Esophagus squamous epithelium (tissue), 5 donors: ENCODE measurements at places on chromosomes 3 and 15.

DNA sequence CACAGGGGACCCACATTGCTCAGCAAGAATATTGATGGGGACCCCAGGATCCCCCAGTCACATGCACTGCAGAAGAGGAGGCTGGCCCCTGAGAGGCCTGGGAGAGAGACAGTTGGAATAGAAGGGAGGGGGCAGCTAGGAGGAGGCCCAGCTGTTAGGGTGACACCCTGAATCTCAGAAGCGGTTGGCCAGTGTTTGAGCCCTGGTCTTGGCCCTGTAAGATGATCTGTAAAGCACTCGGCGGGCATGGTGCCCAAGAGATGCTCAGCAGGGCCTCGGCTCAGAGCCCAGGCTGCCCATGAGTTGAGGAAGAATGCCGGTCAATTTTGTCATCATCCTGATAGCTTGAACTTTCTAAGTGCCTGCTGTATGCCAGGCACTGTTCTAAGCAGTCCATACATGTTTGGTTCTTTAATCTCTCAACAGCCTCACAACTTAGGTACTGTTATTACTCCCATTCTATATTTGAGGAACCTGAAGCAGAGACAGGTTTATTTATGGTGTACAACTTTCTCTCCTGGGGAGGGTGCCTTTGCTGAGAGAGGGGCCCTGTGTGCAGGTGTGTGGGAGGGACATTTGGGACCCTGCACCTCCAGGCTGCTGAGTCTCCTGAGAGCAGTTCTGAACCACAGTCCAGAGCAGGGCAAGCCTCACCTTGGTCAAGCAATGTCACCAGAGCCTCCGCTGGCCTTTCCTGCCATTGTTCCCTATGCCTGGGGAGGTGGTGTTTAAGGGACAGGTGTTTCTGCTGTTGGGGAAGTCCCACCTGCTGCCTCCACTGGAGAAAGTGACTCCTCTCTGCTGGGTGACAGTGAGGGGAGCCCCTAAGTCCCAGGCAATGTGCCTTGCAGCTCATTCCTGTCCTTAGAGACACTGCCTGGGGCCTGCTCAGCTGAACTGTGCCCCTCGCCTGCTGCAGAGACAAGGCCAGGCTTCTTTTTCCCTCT, 26.0 kb downstream of the SLC6A6 start:
- no peaks in the 10 kb centered on the region for H3K36me3 ChIP-seq
- H3K4me3 ChIP-seq, result no peak overlapping the region
- no peak overlapping the region for H3K27ac ChIP-seq
- peaks cover 58% of the 10 kb centered on the region for H3K4me1 ChIP-seq

DNA sequence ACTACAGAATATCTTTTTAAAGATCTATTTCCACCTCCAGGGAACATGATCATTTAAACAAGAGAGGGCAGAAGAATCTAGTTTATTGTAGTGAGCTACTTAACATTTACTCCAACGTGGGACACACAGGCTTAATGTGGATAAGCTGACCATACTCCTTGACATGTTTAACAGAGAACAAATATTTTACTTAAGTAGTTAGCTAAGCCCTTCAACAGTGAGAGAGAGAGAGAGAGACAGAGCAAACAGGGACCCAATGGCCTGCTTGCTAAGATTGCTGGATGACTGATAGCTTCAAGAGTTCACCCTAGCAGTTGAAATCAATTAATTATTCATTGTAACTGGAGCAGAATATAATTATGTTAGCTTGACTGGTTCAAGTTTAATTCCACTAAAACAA, 158.6 kb downstream of the ADAM10 start:
- H3K27ac ChIP-seq, result no peak overlapping the region
- peaks cover 27% of the 10 kb centered on the region for H3K36me3 ChIP-seq
- DNase-seq, result no peak
- no peaks in the 10 kb centered on the region for H3K27me3 ChIP-seq

DNA sequence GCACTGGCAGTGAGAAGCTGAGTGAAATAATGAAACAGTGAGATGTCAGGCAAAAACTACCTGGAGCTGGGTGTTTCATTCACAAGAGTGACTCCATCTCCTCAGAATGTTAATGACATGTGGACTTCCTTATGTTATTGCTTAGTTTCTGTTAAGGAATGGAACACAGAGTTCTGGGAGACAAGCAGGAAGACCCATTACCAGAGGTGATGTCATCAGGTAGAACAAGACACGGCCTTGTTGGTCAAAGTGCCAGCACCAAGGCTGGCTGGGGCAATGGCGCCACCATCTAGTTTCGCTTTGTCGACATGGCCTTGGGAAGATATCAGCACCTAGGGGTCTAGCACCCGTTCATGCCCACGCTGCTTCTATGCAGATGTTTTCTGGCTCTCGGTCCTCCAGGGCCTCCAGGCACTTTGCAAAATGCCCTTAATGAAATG, 252.2 kb downstream of the FAM43A start:
- DNase-seq, result no peak
- H3K27ac ChIP-seq, result peak overlapping the region; percentile 31
- H3K27me3 ChIP-seq, result no peaks in the 10 kb centered on the region
- H3K4me3 ChIP-seq, result no peak overlapping the region

GRCh38 chr3:24594161-24594560, 99.5 kb upstream of the THRB start:
- DNase-seq, result no peak
- no peak overlapping the region for H3K27ac ChIP-seq
- H3K36me3 ChIP-seq, result no peaks in the 10 kb centered on the region

- H3K4me3 ChIP-seq, result no peak overlapping the region
- no peaks in the 10 kb centered on the region for H3K27me3 ChIP-seq
- no peaks in the 10 kb centered on the region for H3K36me3 ChIP-seq
- H3K4me1 ChIP-seq, result no peaks in the 10 kb centered on the region
- no peak overlapping the region for H3K27ac ChIP-seq
These were observed 57.9 kb downstream of the NEO1 start for GRCh38 chr15:73110201-73110600.

DNA sequence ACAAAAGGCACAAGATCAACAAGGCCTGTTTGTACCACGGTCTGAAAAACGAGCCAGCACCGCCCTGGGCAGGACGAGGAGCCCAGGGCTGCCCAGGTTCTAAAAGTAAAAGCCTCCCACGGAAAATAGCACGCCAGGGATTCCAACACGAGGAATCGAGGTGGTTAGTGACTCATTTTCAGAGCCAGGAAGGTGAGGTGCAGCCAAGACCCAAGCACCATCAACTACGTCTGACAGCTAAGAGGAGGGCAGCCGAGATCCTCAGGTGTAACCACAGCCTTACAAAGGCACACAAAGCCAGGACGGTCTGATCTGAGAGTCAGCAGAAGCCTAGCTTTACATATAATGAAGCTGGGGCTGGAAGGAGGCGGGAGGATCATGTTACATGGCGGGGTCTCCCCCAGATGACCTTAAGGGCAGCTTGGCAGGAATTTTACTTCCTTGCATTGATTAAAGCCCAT, 52.5 kb downstream of the ATP10A start:
- H3K4me3 ChIP-seq, result no peak overlapping the region
- no peaks in the 10 kb centered on the region for H3K36me3 ChIP-seq
- peaks cover 4% of the 10 kb centered on the region for H3K4me1 ChIP-seq

GRCh38 chr3:129688271-129688895, 81.9 kb upstream of the PLXND1 start:
- no peaks in the 10 kb centered on the region for H3K27me3 ChIP-seq
- peak overlapping the region; percentile 32 for H3K4me3 ChIP-seq
- H3K27ac ChIP-seq, result no peak overlapping the region
- no peaks in the 10 kb centered on the region for H3K4me1 ChIP-seq
- DNase-seq, result no peak
- H3K36me3 ChIP-seq, result no peaks in the 10 kb centered on the region

- H3K27me3 ChIP-seq, result no peaks in the 10 kb centered on the region
- H3K4me3 ChIP-seq, result no peak overlapping the region
- H3K36me3 ChIP-seq, result no peaks in the 10 kb centered on the region
- H3K4me1 ChIP-seq, result no peaks in the 10 kb centered on the region
- H3K27ac ChIP-seq, result no peak overlapping the region
These were observed 143.8 kb downstream of the ERC2 start for GRCh38 chr3:56324473-56324872.

DNA sequence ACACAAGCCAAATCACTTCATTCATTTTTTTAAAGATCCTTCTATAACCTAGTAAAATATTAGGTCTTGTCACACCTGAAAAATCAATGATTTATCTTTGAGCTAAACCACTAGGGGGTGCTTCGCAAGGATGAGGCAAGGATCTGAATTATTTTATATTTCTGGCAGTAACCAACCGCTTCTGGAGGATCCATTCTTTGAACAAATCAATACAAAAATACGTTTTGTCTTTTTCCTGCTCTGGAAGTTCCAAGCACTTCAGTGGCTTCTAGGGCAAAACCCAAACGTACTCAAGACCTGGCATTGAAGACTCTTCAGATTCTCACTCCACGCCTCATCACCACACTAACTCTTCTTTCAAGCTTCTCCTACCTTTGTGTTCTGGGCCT, 486 bp downstream of the LSG1 start:
- H3K36me3 ChIP-seq, result peaks cover 29% of the 10 kb centered on the region
- H3K27me3 ChIP-seq, result no peaks in the 10 kb centered on the region
- peak overlapping the region; percentile 91 for H3K27ac ChIP-seq
- H3K4me1 ChIP-seq, result peaks cover 36% of the 10 kb centered on the region

- DNase-seq, result no peak
- no peaks in the 10 kb centered on the region for H3K4me1 ChIP-seq
- no peak overlapping the region for H3K4me3 ChIP-seq
- no peaks in the 10 kb centered on the region for H3K36me3 ChIP-seq
- no peaks in the 10 kb centered on the region for H3K27me3 ChIP-seq
- H3K27ac ChIP-seq, result no peak overlapping the region
These were observed 476.6 kb upstream of the ROBO1 start for GRCh38 chr3:80244390-80244789.

DNA sequence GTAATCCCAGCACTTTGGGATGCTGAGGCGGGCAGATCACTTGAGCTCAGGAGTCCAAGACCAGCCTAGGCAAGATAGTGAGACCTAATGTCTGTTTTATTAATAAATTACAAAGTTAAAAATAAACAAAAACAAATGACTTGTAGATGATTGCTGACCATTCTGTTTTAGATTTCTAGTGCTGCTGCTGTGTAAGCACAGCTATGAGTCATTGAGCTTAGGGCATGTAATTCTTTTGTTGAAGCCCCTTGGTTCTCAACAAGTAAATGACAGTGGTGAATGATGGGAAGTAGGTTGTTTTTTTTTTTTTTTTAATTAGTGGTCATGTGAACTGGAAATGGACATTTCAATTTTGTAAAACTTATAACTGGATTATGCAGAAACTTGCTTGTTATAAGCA, 63.3 kb downstream of the LEO1 start:
- H3K27ac ChIP-seq, result no peak overlapping the region
- no peaks in the 10 kb centered on the region for H3K4me1 ChIP-seq
- no peaks in the 10 kb centered on the region for H3K27me3 ChIP-seq
- H3K36me3 ChIP-seq, result peaks cover 93% of the 10 kb centered on the region

DNA sequence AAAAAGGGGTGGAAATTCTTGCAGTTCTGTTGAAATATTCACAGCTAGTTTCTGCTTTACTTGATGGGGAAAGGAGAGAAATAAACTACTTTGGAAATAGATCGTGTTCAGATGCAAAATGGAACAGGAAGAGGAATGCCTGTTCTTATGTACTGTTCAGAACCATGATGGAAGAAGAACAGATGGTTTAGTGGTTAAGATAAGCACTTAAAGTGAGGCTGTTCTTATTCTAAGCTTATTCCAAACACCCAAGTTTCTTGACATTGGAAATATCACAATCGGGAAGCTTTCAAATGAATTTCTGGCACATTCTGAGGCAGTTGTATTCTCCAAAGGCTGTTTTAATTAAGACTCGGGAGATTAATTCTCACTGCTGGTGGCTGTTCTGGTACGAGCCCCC, 228.5 kb downstream of the LSAMP start:
- no peak overlapping the region for H3K4me3 ChIP-seq
- H3K4me1 ChIP-seq, result no peaks in the 10 kb centered on the region
- H3K36me3 ChIP-seq, result no peaks in the 10 kb centered on the region
- no peak for DNase-seq
- no peaks in the 10 kb centered on the region for H3K27me3 ChIP-seq
- H3K27ac ChIP-seq, result no peak overlapping the region

DNA sequence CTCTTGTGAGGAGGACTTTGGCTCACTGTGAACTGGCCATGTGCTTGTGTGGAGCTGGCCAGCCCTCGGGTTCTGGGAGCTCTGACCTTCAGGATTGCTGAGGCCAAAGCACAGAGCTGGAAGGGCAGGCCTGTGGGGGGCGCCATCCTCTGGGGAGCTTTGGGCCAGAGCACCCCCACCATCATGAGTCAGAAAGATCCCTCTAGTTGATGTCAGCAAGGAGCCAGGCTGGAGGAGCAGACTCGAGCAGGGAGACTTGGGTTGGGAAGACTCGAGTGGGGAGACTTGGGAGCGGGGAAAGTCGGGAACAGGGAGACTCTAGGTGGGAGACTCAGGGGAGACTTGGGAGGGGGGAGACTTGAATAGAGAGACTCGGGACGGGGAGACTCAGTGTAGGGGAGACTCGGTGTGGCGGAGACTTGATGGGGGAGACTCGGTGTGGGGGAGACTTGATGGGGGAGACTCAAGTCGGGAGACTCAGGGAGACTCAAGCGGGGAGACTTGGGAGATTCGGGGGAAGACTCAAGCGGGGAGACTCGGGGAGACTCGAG, 37.7 kb upstream of the PLXNA1 start:
- H3K27ac ChIP-seq, result no peak overlapping the region
- H3K4me1 ChIP-seq, result no peaks in the 10 kb centered on the region
- no peaks in the 10 kb centered on the region for H3K36me3 ChIP-seq

- H3K27ac ChIP-seq, result peak overlapping the region; percentile 65
- H3K4me3 ChIP-seq, result no peak overlapping the region
- peaks cover 17% of the 10 kb centered on the region for H3K4me1 ChIP-seq
- no peaks in the 10 kb centered on the region for H3K27me3 ChIP-seq
These were observed 26.2 kb downstream of the PIAS1 start for GRCh38 chr15:68080334-68080733.
